Forelimb muscle (tissue), 1 donor: ENCODE measurements at places on chromosomes 4 and X.
A peak's percentile ranks its signal among the peaks of the same experiment; 100 is the strongest.

DNA sequence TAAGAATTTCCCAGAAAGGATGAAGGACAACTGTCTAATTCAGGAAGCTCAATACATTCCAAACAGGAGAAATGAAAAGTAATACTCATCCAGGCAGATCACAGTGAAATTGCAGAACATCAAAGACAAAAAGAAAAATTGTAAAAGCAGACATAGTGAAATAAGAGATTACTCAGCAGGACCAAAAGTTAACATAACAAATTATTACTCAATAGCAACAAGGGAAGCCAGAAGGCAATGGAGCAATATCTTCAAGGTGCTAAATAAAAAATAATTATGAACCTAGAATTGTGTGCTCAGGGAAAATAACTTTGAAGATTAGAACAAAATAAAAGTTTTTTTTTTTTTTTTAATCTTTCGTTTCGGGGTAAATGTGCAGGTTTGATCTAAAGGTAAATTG, 30.5 kb upstream of the ENPP6 start:
- DNase-seq, result no peak

DNA sequence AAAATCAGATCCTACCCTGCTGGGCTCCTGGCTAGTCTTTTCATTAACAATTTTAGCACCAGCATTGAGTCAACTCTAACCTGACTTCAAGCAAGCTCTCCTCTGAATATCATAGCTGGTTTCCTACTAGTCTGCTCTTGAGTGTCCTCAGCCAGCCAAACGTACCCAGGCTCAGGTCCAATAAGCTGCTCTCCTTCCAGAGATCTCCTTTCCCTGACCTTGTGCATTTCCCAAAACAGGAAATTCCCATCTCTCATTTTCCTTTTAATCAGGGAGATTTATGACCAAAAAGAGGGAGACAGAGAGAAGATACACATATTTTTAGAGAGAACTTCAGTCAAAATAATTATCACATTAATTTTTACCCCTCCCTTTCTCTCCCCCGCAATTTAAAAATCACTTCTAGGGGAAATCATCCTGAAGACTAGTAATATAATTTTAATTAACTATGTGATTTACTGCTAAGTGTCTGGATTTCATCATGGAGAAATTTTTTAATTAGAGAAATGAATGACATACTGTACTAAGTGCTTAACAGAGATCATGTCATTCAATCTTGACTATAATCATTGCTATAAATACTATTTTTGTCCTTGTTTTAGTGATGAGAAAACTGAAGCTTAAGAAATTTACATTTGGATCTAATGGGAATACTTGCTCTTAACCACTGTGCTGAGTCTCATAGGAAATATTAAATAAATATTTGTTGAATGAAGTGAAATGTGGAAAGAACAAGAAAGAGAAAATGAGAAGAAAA, 421.7 kb upstream of the INTU start:
- DNase-seq, result no peak

DNA sequence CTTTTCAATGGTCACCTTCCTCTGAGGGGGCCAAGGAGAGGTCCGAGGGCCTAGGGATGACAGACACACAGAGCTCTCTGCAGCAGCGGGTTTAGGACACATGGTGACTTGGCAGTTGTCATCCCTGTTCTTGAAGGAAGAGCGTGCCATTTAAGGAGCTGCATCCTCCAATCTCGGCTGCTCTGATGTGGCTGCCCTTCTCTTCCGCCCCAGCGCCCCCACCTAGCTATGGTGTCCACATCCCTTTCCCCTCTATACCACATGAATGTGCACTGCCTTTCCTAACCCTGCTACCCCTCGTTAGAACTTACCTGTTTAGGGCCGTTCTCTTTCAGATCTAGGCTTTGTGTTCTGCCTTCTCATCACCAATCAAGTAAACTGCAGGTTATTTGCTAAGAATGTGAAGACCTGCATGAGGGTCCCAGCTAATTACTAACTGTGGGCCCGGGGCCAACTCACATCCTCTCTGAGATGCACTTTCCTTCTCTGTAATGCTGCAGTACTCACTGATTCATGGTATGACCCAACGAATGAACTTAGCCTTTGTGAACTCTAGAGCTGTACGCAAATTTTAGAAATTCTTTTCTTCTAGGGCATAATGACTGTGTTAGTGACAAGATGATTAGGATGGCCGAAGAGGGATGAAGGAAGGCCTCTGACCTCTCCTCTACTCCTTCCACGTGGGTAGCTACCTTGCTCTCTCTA, 38.2 kb downstream of the CHST7 start:
- DNase-seq, result no peak

DNA sequence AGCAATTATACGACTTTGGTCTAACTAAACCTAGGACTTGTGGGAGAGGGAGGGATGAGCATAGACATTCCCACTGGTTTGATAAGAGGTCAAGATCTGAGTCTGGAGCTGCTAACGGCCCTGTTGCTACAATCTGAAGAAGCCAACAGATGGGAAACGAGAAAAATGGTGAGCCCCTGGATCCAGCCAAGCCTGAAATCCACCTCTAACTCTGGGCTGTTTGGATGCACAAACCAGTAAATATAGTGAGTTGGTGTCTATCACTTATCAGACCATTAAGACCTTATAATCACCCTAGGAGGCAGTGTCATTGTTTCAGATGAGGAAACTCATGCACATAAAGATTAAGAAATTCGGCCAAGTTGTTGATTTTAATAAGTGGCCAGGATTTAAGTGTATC, 50.5 kb downstream of the ADGRA3 start:
- DNase-seq, result no peak

- DNase-seq, result no peak
These were observed 160.7 kb downstream of the DHX15 start for GRCh38 chr4:24423670-24424069.

DNA sequence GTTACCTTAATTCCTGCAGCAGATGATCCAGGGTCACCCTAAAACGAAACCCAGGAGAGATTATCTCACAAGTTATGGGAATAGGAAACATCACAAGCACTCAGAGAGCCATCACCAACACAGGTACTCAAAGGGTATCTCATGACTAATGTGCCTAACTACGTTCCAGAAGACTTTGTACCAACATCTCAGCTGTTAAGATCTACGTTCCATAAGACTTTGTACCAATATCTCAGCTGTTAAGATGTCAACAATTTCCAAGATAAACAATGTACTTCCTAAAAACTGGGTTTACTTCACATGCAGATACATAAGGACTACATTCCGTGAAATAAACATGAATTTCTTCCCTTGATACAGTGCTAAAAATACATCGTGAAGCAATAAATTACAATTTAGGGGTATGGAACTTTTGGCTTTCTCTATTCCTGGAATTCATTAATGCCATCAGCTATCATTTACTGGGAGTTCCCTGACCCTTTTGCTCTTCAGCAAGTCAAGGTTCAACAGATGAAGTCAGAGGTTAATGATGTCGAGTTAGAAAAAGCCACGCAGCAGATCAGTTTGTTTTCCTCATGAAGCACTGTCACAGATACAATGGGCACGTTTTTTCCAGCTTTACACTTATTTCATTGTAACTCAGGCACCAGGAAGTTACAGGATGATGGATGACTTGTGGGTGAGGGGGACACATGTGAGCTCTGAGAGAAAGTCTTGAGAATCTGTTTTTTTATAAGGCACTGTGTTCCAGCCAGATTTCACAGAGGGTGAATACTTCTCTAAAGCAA, 127.0 kb upstream of the ETNPPL start:
- DNase-seq, result no peak

GRCh38 chr4:89855236-89855635, 18.3 kb upstream of the SNCA start:
- no peak for DNase-seq

GRCh38 chrX:71103110-71103983, 3.2 kb downstream of the CXorf65 start:
- DNase-seq, result no peak

DNA sequence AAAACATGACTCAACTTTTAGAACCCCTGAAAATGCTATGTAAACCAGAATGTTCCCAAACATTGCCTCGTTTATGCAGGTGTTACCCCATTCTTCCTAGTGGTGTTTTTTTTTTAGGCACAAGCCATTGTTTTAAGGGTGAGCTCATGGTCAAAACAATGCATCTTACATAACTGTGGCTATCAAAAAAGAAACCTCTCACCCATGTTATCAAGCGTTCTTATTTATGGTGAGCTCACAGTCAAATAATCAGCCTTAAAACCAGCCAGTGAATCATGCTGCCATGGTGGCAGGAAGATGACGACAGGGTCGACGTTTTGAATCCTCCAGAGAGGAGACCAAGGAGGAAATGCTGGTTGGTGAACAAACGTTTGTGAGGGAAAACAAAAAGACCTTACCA, 195.2 kb downstream of the KDR start:
- DNase-seq, result no peak

- no peak for DNase-seq
These were observed 98.1 kb downstream of the IRF2 start for GRCh38 chr4:184376126-184376838.

- DNase-seq, result no peak
These were observed 89.7 kb downstream of the NEXMIF start for GRCh38 chrX:74835566-74835965.

- DNase-seq, result no peak
These were observed 27.8 kb downstream of the ELF4 start for GRCh38 chrX:130082244-130083106.

- DNase-seq, result no peak
These were observed 136.4 kb upstream of the FGF13 start for GRCh38 chrX:138847930-138848329.

GRCh38 chr4:17491196-17491595, 20.7 kb downstream of the QDPR start:
- DNase-seq, result no peak

GRCh38 chr4:171025776-171026175, 787.4 kb upstream of the GALNTL6 start:
- no peak for DNase-seq

GRCh38 chr4:60884587-60884986, 315.5 kb upstream of the ADGRL3 start:
- no peak for DNase-seq

DNA sequence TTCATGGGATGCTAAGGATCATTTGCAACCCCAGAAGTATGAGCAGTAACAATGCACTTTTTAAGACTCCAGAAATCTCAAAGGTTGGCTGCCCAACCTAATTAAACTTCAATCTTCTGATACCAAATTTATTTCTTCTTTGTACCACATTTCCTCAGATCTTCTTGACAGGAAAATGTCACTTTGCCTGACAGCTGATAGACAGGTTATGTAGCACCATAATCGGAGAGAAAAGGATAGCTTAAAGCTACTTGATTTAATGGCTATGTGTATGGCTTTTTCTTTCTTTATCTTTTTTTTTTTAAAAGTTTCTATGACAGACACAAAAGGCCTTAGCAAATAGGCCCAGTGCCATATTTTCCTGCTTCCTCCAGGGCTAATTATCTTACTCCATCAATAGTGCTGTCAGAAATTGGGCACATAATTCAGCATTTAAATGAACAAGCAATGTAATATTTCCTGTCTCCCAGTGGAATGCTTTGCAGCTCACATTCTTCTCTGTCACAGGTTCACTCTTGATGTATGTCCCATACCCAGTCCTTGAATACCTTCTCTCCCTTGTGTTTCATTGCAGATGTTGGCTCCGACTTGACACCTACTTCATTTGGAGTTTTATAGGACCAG, 795.7 kb downstream of the ADGRL3 start:
- no peak for DNase-seq

- DNase-seq, result no peak
These were observed 34.5 kb upstream of the TRIM2 start for GRCh38 chr4:153169776-153170175.

DNA sequence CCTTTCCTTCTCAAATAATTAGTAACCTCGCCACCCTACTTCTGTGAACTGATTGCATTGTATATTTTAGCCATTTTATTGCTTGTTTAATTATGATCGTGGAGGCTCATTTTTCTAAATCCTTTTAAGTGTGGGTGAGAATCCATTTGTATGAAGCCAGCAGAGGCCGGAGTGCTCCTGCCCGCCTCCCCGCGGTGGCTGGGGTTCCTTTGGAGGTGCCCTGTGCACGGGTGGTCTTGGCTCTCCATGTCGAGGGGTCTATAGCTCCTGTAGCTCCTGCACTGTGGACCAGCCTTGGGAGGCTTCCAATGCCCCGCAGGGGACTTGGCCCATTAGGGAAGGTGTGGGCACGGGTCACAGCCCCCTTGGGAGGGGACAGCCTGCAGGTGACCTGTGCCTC, 15.0 kb downstream of the UVSSA start:
- no peak for DNase-seq

DNA sequence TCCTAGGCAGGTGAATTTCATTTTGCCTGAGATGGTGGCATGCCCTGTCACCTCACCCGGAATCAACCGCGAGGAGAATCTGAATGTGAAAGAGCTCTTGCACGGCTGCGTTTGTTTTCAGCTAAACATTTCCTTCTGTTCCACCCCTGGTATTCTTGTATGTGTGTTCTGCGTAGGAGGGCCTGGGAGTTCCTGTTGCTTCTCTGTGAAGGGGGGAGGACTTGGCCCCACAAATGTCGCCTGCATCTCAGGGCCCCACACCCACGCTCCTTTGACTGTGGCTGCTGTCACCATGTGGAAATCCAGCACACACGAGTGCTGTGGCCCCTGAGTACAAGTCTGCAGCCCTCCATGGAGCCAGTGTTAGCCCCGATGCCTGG, 45.8 kb upstream of the CLCN4 start:
- no peak for DNase-seq

- no peak for DNase-seq
These were observed 42.4 kb downstream of the PTTG2 start for GRCh38 chr4:38002451-38003071.

GRCh38 chr4:158728236-158728635, 5.0 kb upstream of the PPID start:
- DNase-seq, result no peak

- DNase-seq, result peak; percentile 28
These were observed 137.4 kb downstream of the DKK2 start for GRCh38 chr4:106898621-106899230.

- no peak for DNase-seq
These were observed 278.6 kb downstream of the ADGRA3 start for GRCh38 chr4:22237155-22237751.

- no peak for DNase-seq
These were observed 7.0 kb upstream of the TMSB4X start for GRCh38 chrX:12967711-12968465.

DNA sequence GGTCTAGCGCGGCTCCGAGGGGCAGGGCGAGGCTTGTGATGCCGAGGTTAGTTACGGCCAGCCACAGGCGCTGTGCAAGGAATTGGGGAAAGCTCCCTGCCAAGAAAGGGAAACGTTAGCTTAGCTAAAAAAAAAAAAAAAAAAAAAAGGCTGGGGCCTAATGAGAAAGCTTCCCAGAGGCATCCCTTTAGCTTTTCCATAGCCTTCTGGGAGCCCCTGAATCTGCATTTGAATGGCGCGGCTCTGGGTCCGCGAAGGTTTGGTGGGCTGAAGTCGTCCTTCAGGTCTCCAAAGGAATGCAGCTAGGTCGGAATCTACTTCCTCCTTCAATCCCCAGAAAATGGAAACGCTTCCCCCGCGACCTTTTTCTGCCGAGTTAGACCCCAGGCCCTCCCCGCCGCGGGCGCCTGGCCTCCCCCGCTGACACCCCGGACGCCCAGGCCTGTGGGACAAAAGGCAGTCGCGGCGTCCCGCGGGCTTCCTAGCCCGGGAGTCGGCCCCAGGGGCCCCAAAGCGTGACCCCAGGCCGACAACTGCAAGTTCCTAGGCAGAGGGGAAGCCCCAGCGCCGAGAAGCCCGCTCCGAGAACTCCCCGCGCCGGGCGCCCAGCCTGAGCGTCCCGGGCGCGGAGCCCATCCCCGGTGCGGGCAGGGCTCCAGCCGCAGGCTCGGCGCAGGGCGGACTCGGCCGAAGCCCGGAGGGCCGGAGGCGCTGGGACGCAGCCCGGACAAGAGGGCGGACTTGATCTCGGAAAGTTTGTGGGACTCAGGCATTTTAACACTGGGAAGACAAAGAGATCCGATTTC, 605 bp upstream of the FAT1 start:
- no peak for DNase-seq
